ENCODE measurements at places on chromosomes 2 and 18.

GRCh38 chr18:25283781-25284180, 68.2 kb downstream of the ZNF521 start:
- H3K4me1 ChIP-seq, result no peaks in the 10 kb centered on the region
- H3K27me3 ChIP-seq, result no peaks in the 10 kb centered on the region
- no peak for DNase-seq
- peak overlapping the region; percentile 66 for H3K27ac ChIP-seq
- H3K4me3 ChIP-seq, result no peak overlapping the region
- no peaks in the 10 kb centered on the region for H3K36me3 ChIP-seq

GRCh38 chr2:106038601-106039375, 155.3 kb downstream of the UXS1 start:
- no peak for DNase-seq
- no peak overlapping the region for H3K4me3 ChIP-seq
- no peaks in the 10 kb centered on the region for H3K36me3 ChIP-seq
- no peak overlapping the region for H3K27ac ChIP-seq
- H3K4me1 ChIP-seq, result no peaks in the 10 kb centered on the region
- H3K27me3 ChIP-seq, result no peaks in the 10 kb centered on the region

- no peak overlapping the region for H3K4me3 ChIP-seq
- H3K4me1 ChIP-seq, result no peaks in the 10 kb centered on the region
- no peak for DNase-seq
- H3K27ac ChIP-seq, result no peak overlapping the region
- no peaks in the 10 kb centered on the region for H3K36me3 ChIP-seq
Observed at GRCh38 chr2:15189216-15189615, 371.9 kb downstream of the NBAS start.

DNA sequence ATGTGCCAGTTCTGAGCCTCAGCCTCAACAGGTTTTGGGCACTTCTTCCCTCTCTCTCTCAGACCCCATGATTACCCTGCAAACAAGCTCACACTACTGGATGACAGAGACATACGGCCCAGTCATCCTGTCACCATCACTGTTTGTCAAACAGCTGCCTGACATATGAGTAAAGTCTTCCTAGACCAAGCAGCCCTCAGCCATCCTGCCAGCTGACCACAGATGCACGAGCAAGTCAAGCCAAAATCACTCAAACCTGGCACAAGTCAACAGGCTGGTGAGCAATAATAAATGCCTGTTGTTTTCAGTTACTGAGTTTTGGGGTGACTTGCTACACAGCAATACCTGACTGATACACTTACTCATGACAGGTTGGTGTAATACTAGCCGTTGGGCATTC, 75.5 kb upstream of the KLF7 start:
- no peaks in the 10 kb centered on the region for H3K36me3 ChIP-seq
- no peak overlapping the region for H3K4me3 ChIP-seq
- no peaks in the 10 kb centered on the region for H3K4me1 ChIP-seq
- no peaks in the 10 kb centered on the region for H3K27me3 ChIP-seq
- H3K27ac ChIP-seq, result no peak overlapping the region

GRCh38 chr2:81234711-81235110, 930.2 kb upstream of the LRRTM1 start:
- H3K36me3 ChIP-seq, result no peaks in the 10 kb centered on the region
- DNase-seq, result no peak
- H3K27ac ChIP-seq, result no peak overlapping the region
- H3K4me3 ChIP-seq, result no peak overlapping the region

GRCh38 chr2:74599676-74600075, 45.2 kb downstream of the DOK1 start:
- H3K36me3 ChIP-seq, result no peaks in the 10 kb centered on the region
- H3K27me3 ChIP-seq, result no peaks in the 10 kb centered on the region
- no peak overlapping the region for H3K4me3 ChIP-seq
- no peak for DNase-seq

- DNase-seq, result no peak
- H3K36me3 ChIP-seq, result no peaks in the 10 kb centered on the region
- H3K27me3 ChIP-seq, result peaks cover 4% of the 10 kb centered on the region
- H3K4me3 ChIP-seq, result peak overlapping the region; percentile 99
- H3K27ac ChIP-seq, result peak overlapping the region; percentile 92
- no peaks in the 10 kb centered on the region for H3K4me1 ChIP-seq
Observed at GRCh38 chr2:32278478-32278853, 762 bp downstream of the YIPF4 start.

DNA sequence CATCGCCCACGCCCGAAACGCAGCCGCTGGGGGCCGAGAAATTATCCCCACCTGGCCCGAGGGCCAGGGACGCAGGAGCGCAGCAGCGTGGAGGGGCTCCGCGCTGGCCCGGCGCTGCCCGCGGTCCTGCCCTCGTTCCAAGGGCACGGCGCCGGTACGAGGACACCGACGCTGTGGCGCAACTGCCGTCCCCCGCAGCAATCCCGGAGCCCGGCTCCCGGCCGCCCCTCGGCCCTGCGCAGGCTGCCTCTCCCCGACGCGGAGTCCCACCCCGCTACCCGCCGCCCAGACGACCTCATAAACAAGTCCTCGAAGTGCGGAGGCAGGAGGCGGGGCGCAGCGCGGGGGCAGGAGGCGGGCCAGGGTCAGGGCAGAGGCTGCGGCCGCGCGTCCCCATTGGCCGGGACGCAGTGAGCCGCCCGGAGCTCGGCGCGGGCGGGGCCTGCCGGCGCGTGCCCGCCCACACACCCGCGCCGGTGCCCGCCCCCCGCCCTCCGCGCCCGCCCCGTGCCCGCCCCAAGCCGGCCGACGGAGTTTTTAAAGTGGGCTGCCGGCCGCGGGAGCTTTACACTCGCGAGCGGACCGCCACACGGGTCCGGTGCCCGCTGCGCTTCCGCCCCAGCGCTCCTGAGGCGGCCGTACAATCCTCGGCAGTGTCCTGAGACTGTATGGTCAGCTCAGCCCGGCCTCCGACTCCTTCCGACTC, at the start of gene EPAS1:
TSS of gene EPAS1 (plus strand) at position 568 of the 706 bp plus-strand sequence. CDS start 505 bp downstream, outside the sequence.
- H3K27ac ChIP-seq, result peak within 1 kb of the TSS; percentile 98
- peak within 1 kb of the TSS; percentile 74 for H3K4me3 ChIP-seq
- DNase-seq, result peak; percentile 90
- no peaks in the 10 kb centered on the region for H3K36me3 ChIP-seq

GRCh38 chr2:175010848-175011254, 5.7 kb upstream of the CHN1 start:
- DNase-seq, result no peak
- no peak overlapping the region for H3K4me3 ChIP-seq
- H3K4me1 ChIP-seq, result no peaks in the 10 kb centered on the region
- peaks cover 13% of the 10 kb centered on the region for H3K27me3 ChIP-seq
- H3K27ac ChIP-seq, result no peak overlapping the region
- H3K36me3 ChIP-seq, result no peaks in the 10 kb centered on the region

- H3K4me1 ChIP-seq, result no peaks in the 10 kb centered on the region
- no peak overlapping the region for H3K27ac ChIP-seq
- H3K36me3 ChIP-seq, result no peaks in the 10 kb centered on the region
- no peaks in the 10 kb centered on the region for H3K27me3 ChIP-seq
Observed at GRCh38 chr18:48868468-48869466, 82.0 kb downstream of the SMAD7 start.

DNA sequence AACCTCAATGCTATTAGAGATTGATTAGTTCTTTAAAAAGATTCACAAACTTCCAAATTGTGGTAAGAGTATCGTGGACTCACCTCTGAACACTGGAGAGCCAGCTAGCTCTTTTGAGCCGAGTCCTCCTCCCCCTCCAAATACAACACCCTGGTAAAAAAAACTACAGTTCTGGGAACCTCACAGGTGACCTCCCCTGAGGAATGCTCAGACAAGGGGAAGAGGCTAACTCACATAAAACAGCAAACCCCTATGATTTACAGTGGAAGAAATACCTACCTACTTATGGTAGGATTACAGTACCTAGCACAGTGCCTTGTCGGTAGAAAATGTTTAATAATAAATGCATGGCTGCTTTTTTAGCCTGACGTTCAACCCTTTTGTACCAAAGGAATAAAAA, 8.4 kb downstream of the ZNF24 start:
- DNase-seq, result no peak
- H3K27ac ChIP-seq, result no peak overlapping the region
- H3K27me3 ChIP-seq, result no peaks in the 10 kb centered on the region
- H3K36me3 ChIP-seq, result no peaks in the 10 kb centered on the region
- H3K4me3 ChIP-seq, result no peak overlapping the region

- H3K4me1 ChIP-seq, result no peaks in the 10 kb centered on the region
- H3K27me3 ChIP-seq, result no peaks in the 10 kb centered on the region
- no peaks in the 10 kb centered on the region for H3K36me3 ChIP-seq
Observed at GRCh38 chr2:232457121-232458011, 1.4 kb downstream of the ALPI start.
